Right hindlimb (tissue), 1 donor: ENCODE measurements at places on chromosomes 4 and X.

- DNase-seq: no peak
Measured at GRCh38 chrX:41022566-41022965, 62.7 kb upstream of the USP9X start.

GRCh38 chrX:76127341-76127740 lies 45.5 kb upstream of the PBDC1 start:
- no peak for DNase-seq

DNA sequence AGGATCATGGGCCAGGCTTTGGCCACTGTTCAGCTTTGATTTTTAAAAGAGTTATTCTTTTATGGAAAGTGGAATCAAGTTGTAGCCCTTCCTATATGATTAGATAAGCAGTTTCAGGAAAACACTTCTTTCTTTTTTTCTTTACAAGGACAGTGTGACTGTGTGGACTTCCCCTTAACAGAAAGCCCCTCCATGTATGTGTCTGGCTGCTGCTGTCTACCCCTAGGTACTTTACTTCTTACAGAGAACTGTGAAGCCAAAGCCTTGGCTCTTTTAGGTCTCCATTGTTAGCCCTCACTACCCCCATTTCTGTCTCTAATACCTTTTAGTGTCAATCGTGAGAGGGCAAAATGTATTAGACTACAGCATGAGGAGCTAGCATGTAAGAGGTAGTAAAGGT lies 19.1 kb downstream of the VSIG1 start:
- DNase-seq: no peak

DNA sequence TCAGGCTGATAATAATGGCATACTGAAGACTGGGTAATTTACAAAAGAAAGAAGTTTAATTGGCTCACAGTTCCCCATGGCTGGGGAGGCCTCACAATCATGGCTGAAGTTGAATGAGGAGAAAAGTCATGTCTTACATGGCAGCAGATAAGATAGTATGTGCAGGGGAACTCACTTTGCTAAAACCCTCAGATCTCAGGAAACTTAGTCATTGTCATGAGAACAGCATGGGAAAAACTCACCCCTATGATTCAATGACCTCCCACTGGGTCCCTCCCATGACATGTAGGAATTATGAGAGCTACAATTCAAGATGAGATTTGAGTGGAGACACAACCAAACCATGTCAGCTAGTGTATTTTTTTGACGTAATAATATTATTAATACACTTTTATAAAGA lies 149.8 kb upstream of the BOD1L1 start:
- DNase-seq: no peak

DNA sequence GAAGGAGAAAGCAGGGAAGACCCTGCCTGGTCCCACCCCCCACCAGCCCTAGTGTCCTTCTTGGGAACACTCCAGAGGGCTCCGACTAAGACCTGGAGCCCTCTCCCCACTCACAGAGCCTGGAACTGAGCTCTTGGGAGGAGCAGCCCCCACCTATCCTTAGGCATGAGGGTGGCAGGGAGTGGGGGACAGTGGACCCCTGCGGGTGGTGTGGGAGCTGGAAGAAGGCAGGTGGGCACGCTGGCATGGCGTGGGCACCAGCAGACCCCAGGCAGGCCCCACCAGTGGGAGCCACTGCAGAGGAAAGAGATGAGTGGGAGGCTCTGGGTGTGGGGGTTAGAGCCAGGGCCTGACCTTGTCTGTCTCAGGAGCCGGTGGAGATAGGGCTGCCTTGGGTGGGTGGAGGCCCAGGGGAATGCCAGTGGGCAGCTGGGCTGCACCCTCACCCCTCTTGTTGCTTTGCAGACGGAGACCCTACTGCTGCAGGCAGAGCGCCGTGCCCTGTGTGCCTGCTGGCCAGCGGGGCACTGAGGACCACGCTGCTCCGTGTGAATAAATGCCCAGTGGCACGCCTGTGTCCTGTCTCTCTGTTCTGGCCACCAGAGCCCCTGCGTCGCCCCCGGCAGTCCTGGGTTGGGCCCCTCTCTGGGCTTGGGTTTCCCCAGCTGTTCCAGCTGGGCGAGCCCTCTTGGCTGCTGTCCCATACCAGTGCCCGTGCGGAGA lies 15.6 kb upstream of the NAT8L start:
- DNase-seq: no peak

- no peak for DNase-seq
Measured at GRCh38 chr4:145130788-145131399, 32.8 kb downstream of the ABCE1 start.

DNA sequence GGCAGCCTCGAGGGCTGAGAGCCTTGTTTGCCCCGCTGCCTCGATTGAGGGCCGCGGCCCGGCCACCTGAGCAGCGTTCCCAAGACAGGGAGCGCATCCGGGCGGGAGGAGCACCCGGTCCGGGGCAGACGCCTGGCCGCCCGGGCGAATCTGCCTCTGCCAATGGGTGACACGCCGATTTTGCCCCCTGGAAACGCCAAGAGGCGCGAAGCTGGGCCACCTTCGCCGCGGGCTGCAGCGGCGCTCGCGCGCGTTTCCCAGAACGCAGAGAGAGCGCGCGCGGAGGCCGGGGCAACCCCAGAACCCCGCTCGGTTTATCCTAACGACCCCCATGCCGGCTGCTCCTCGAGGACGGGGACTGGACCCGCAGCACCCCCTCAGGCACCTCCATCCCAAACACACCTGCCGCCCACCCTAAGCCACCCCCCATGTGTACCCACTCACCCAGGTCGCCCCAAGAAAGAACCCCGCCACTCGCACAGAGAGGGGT lies 575 bp downstream of the MAP7D2 start:
- no peak for DNase-seq

DNA sequence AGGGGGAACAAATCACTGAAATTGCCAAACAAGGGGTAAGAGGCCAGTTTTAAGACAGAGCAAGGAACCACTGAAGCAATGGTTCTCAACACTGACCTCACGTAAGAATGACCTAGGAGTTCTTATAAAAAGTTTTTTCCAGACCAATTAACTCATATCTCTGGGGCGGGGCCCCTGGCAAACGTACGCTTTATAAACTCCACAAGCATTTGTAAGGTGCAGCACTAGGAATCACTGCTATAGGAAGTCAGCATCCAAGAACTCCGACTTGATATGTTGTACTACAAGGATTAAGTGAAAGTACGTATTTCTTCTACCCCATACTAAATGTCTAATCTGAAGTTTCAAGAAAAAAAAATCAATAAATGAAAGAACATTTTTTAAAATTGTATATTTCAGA lies 269.9 kb downstream of the RCHY1 start:
- DNase-seq: no peak

- DNase-seq: no peak
Measured at GRCh38 chr4:110597582-110597981, 25.3 kb downstream of the PITX2 start.

DNA sequence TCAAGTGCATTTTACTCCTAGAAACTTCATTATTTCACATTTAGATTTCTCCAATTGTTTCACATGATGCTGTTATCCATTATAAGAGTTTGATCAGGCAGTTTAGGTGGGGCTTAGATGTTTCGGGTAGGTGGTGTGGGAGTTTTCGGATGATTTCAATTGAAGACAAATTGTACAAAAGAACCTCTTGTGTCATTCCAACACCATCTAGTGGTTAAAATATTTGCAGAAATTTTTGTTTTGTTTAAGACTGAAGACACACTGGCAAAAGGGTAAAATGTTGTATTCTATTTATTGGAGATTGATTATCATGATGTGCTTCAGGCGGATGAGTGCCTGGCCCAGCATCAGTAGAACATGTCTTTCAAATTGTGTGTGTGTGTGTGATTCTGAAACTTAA lies 212.7 kb downstream of the SH3BGRL start:
- DNase-seq: no peak

DNA sequence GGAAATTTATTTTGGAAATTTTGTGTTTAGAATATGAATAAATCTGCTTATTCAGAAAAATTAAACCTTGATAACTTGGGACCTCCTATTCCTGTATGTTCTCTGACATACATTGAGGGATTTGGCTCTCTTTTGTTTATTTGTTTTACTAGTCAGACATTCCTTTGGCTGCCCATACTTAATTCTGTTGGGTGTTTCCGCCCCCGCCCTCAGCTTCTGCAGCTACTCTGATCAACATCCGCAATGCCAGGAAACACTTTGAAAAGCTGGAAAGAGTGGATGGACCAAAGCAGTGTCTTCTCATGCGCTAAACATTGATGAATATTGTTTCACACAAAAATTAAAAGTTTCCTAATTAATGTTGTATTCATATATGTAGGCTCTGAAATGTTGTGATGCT lies 40.5 kb downstream of the RRAGB start:
- no peak for DNase-seq

- DNase-seq: no peak
Measured at GRCh38 chr4:185587030-185587426, 51.7 kb upstream of the PDLIM3 start.

GRCh38 chr4:74109116-74109869 lies 10.3 kb upstream of the CXCL2 start:
- peak; percentile 55 for DNase-seq

- no peak for DNase-seq
Measured at GRCh38 chr4:96063639-96064038, 223.7 kb downstream of the PDHA2 start.
